ENCODE measurements at places on chromosomes 11 and 22. TPM values are rescaled to one million over a fixed set of nuclear protein-coding genes. Genes with fewer than 3 reads are reported as not detected.
A peak's percentile ranks its signal among the peaks of the same experiment; 100 is the strongest.

GRCh38 chr22:43566021-43566420, 154.2 kb downstream of the MPPED1 start:
- H3K27me3 ChIP-seq = no peaks in the 10 kb centered on the region
- no peak overlapping the region for H3K27ac ChIP-seq
- DNase-seq = no peak
- H3K36me3 ChIP-seq = no peaks in the 10 kb centered on the region
- no peak overlapping the region for H3K4me3 ChIP-seq

GRCh38 chr22:37240941-37241320, 3.1 kb downstream of the RAC2 start:
- no peak overlapping the region for H3K27ac ChIP-seq
- no peak for DNase-seq
- no peaks in the 10 kb centered on the region for H3K36me3 ChIP-seq
- H3K27me3 ChIP-seq = no peaks in the 10 kb centered on the region

GRCh38 chr11:60994541-60995080, 23.1 kb downstream of the CD6 start:
- H3K4me1 ChIP-seq = no peaks in the 10 kb centered on the region
- no peak overlapping the region for H3K27ac ChIP-seq
- H3K4me3 ChIP-seq = no peak overlapping the region

DNA sequence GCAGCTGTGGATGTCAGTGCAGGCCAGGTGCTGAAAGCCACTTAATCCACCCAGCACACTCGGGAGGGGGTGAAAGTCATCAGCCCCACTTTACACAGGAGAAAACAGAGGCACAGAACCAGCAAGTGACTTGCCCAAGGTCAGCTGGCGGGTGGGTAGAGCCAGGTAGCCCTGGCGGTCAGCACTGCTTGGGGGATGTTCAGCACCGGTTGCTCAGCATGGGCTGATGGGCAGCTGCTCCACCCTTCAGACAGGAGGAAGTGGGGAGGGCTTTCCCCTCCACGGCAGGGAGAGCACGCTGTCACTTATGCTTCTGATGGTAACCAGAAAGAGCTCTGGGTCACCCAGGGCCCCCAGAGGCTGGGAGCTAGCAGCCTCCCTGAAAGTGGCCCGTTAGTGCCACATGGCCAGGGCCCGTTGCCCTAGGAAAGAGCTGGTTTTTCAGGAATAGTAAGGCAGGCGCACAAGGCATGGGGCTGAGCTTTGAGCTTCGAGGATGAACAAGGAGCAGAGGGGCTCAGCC, 417.9 kb downstream of the CTTN start:
- no peaks in the 10 kb centered on the region for H3K27me3 ChIP-seq
- H3K4me1 ChIP-seq = no peaks in the 10 kb centered on the region
- no peak overlapping the region for H3K4me3 ChIP-seq
- H3K36me3 ChIP-seq = no peaks in the 10 kb centered on the region

GRCh38 chr11:112025707-112026106, 499 bp downstream of the DLAT start:
- no peaks in the 10 kb centered on the region for H3K27me3 ChIP-seq
- no peaks in the 10 kb centered on the region for H3K36me3 ChIP-seq
- peak overlapping the region; percentile 85 for H3K27ac ChIP-seq
- H3K4me3 ChIP-seq = peak overlapping the region; percentile 72

- DNase-seq = no peak
- no peak overlapping the region for H3K27ac ChIP-seq
- H3K27me3 ChIP-seq = no peaks in the 10 kb centered on the region
- H3K36me3 ChIP-seq = no peaks in the 10 kb centered on the region
These were observed 20.8 kb downstream of the TUBGCP6 start for GRCh38 chr22:50224071-50224470.

GRCh38 chr11:33802194-33802950, 28.1 kb upstream of the FBXO3 start:
- H3K36me3 ChIP-seq = no peaks in the 10 kb centered on the region
- no peaks in the 10 kb centered on the region for H3K27me3 ChIP-seq
- DNase-seq = peak; percentile 52
- no peaks in the 10 kb centered on the region for H3K4me1 ChIP-seq
- H3K4me3 ChIP-seq = no peak overlapping the region
- H3K27ac ChIP-seq = no peak overlapping the region

DNA sequence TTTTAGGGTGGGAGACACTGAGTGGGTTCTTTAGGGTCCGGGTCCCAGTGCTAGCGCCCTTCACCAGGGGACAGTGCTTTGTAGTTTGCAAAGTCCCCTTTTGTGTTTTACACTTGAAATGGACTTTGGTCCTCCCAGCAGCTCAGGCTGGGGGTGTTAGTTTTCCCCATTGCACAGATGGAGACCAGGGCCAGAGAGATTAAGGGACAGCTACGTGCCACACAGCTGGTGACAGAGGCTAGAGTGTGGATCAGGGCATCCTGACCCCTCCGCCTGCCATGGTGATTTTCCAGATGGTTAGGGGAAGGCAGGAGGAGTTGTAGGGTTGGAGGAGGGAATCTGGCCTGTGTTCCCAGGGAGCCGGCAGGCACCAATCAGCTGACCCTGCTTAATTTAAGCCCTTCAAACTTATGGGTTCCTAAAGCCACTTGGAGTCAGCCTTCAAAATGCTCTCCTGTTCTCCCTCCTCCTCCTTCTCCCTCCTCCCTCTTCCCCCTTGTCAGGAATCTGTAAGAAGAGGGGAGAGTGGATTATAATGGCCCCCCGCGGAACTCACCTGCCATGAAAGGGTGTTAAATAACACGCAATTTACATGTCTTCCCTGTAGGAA, 22.5 kb upstream of the MPPED1 start:
- no peak overlapping the region for H3K4me3 ChIP-seq
- H3K4me1 ChIP-seq = no peaks in the 10 kb centered on the region
- H3K27me3 ChIP-seq = no peaks in the 10 kb centered on the region
- no peak for DNase-seq
- no peaks in the 10 kb centered on the region for H3K36me3 ChIP-seq

GRCh38 chr11:119885861-119886567, 157.0 kb upstream of the NECTIN1 start:
- H3K36me3 ChIP-seq = no peaks in the 10 kb centered on the region
- no peak for DNase-seq
- no peak overlapping the region for H3K27ac ChIP-seq
- H3K4me3 ChIP-seq = no peak overlapping the region
- no peaks in the 10 kb centered on the region for H3K27me3 ChIP-seq
- no peaks in the 10 kb centered on the region for H3K4me1 ChIP-seq

- no peak overlapping the region for H3K27ac ChIP-seq
- no peaks in the 10 kb centered on the region for H3K36me3 ChIP-seq
- H3K27me3 ChIP-seq = no peaks in the 10 kb centered on the region
- no peaks in the 10 kb centered on the region for H3K4me1 ChIP-seq
- H3K4me3 ChIP-seq = no peak overlapping the region
These were observed 11.8 kb downstream of the RAB6A start for GRCh38 chr11:73749118-73749517.

DNA sequence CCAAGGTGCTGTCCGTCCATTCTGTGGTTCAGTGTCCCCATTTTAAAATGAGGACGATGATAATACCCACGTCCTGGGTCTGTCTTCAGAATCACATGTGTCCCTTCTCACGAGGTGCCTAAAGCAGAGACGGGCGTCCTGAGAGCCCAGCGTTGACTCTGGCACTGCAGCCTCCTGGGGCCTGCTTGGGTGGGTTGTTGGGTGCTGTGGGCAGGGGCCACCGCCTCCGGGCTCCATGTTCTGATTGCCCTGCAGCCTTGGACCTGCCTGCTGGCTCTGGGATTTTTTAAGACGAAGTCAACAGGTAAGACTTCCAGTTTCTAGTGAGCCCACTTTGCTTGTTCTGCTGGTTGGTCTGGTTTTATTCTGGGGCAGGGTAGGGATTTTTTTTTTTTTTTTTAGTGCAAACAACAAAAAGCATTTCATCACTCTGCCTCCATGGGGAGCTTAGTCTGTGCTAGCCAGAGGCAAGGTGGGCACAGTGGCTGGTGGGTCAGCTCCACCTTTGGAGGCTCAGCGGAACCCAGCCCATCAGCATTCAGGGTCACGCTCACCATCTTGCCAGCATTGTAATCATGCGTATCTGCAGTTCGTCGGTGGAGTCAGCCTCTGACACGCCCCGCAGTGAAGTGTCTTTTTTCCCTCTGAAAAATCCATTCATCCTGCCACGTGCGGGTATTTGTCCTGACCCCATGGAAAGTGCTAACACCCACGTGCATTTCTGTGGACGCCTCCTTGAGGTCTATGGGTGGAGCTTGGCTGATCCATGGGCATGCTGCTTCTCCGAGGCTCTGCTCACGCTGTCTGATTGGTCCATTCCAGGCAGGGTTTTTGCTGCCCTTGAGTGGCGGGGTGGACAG, 28.3 kb downstream of the NADSYN1 start:
- H3K4me3 ChIP-seq = no peak overlapping the region
- no peak overlapping the region for H3K27ac ChIP-seq
- no peaks in the 10 kb centered on the region for H3K27me3 ChIP-seq
- no peak for DNase-seq
- no peaks in the 10 kb centered on the region for H3K4me1 ChIP-seq
- no peaks in the 10 kb centered on the region for H3K36me3 ChIP-seq

- no peaks in the 10 kb centered on the region for H3K4me1 ChIP-seq
- no peaks in the 10 kb centered on the region for H3K36me3 ChIP-seq
- H3K4me3 ChIP-seq = no peak overlapping the region
- no peak overlapping the region for H3K27ac ChIP-seq
- DNase-seq = no peak
These were observed 123.3 kb upstream of the RASSF10 start for GRCh38 chr11:12885717-12886239.

DNA sequence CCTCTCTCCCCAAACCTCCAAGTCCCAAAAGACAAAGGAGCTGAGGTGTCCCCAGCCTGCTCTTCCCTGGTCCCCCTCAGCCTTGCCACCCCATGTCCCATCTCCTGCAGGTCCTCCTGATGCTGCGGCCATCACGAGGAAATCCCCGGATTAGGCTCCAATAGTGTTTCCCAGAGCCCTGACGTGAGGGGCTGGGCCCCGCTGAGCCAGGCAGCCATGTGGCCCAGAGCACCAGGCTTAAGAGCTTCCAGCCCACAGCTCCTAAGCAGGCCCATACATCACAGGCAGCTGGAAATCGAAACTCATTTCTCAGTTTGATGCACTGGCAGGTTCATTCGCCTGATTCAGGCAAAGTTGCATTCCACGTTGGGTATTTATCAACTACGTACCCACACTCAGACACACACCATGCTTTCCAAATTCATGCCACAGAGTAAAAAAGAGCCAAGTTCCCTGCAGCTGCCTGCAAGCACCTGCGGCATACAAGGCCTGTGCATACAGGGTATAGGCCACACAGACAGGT, 114.2 kb downstream of the CHST1 start:
- H3K4me3 ChIP-seq = no peak overlapping the region
- no peak overlapping the region for H3K27ac ChIP-seq
- no peaks in the 10 kb centered on the region for H3K36me3 ChIP-seq
- H3K4me1 ChIP-seq = no peaks in the 10 kb centered on the region
- DNase-seq = no peak

DNA sequence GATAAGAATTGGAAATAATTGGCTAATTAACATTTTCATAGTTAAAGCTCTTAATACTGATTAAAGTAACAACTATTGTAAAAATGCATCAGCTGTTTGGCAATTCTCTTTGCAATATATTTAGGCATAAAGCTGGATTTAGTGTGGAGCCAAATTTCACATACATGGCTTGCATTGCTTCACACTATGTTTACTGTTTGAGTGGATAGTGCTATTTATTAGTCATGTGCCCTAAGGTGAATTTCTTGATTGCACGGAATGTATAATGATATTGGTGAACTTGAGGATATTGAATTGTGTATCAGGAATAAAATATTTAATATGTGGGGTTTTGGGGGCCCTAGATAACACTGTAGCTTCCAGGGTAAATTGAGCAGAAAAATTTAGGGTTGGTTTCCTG, 100.9 kb downstream of the AASDHPPT start:
- no peaks in the 10 kb centered on the region for H3K36me3 ChIP-seq
- H3K27ac ChIP-seq = no peak overlapping the region
- no peak overlapping the region for H3K4me3 ChIP-seq
- no peaks in the 10 kb centered on the region for H3K4me1 ChIP-seq
- no peak for DNase-seq

- H3K27me3 ChIP-seq = no peaks in the 10 kb centered on the region
- no peaks in the 10 kb centered on the region for H3K4me1 ChIP-seq
- no peak for DNase-seq
- H3K4me3 ChIP-seq = no peak overlapping the region
- no peaks in the 10 kb centered on the region for H3K36me3 ChIP-seq
These were observed 9.1 kb upstream of the TTLL8 start for GRCh38 chr22:50067244-50067643.

GRCh38 chr22:45783021-45783420, 111.4 kb downstream of the ATXN10 start:
- H3K27ac ChIP-seq = no peak overlapping the region

DNA sequence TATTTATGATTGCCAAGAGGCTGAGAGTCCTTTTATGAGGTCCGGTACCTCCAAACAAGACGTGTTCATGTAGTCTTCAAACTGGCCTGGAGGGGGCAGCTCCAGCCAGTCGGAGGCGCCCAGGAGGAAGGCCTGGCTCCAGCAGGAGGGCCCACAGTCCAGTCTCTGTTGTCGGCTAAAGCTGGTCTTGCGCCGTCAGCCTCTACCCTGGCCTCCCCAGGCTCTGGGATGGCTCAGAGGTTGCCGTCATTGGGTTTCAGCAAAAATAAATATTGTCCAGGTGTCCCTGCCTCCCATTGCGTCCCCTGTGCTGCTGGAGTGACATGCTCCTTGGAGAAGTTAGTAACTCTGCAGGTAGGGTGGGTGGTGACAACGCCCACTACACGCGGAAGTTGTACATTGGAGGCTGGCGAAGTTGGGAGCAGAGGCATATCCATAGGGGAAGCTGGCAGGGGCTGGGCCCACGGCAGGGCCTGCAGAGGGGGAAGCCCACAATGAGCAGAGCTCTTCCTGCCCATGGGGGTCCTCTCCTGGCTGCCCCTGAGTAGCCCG, 1.0 kb upstream of the SLC25A1 start:
- H3K27me3 ChIP-seq = no peaks in the 10 kb centered on the region
- H3K4me1 ChIP-seq = peaks cover 15% of the 10 kb centered on the region
- no peaks in the 10 kb centered on the region for H3K36me3 ChIP-seq

GRCh38 chr11:41334007-41334933, 125.2 kb downstream of the LRRC4C start:
- no peak for DNase-seq
- H3K27me3 ChIP-seq = no peaks in the 10 kb centered on the region
- no peak overlapping the region for H3K4me3 ChIP-seq
- no peak overlapping the region for H3K27ac ChIP-seq
- no peaks in the 10 kb centered on the region for H3K36me3 ChIP-seq

- H3K36me3 ChIP-seq = no peaks in the 10 kb centered on the region
- H3K27ac ChIP-seq = no peak overlapping the region
- no peak for DNase-seq
These were observed 12.8 kb downstream of the MRPL17 start for GRCh38 chr11:6670202-6670830.

GRCh38 chr11:105392556-105392955, 217.3 kb upstream of the GRIA4 start:
- H3K4me1 ChIP-seq = no peaks in the 10 kb centered on the region
- H3K27ac ChIP-seq = no peak overlapping the region
- H3K27me3 ChIP-seq = no peaks in the 10 kb centered on the region

- DNase-seq = no peak
- H3K4me3 ChIP-seq = no peak overlapping the region
- no peak overlapping the region for H3K27ac ChIP-seq
- no peaks in the 10 kb centered on the region for H3K4me1 ChIP-seq
These were observed 77.9 kb downstream of the CWC15 start for GRCh38 chr11:94895451-94895850.

Gene DGCR2
- total RNA-seq = 18.2 TPM

Gene POU2AF3
- total RNA-seq = 13.2 TPM

Gene GAB4
- total RNA-seq = 0.14 TPM

Gene MS4A3
- not detected for total RNA-seq

Gene AGBL2
- total RNA-seq = 1.3 TPM

Gene TSGA10IP
- total RNA-seq = not detected

Gene SCUBE1
- total RNA-seq = 0.26 TPM

Gene TPBGL
- total RNA-seq = not detected

Gene OR10A5
- total RNA-seq = not detected

Gene OR2D2
- total RNA-seq = not detected

Gene VSIG2
- not detected for total RNA-seq

Measured in uterus (tissue), 4 donors.